ENCODE measurements at places on chromosomes 4 and X.

- no peak for DNase-seq
Observed at GRCh38 chrX:17964871-17965270, 103.8 kb upstream of the RAI2 start.

DNA sequence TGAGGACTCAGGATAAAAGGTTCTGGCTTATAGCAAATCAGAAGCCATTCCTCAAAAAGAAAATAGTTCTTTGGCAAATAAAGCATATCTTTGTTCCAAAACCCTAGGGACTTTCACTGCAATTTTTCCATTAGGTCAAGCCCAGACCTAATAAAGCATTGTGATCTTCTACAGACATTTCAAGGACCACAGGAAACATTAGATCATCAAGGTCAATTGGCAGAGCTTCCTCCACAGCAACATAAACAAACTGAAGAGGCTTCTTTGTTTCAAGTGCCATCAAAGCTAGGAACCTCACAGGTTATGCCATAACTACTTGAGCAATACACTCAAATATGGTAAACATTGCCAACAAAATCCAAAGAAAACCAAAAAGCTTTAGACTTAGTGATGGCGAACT lies 144.9 kb downstream of the ANXA5 start:
- no peak for DNase-seq

DNA sequence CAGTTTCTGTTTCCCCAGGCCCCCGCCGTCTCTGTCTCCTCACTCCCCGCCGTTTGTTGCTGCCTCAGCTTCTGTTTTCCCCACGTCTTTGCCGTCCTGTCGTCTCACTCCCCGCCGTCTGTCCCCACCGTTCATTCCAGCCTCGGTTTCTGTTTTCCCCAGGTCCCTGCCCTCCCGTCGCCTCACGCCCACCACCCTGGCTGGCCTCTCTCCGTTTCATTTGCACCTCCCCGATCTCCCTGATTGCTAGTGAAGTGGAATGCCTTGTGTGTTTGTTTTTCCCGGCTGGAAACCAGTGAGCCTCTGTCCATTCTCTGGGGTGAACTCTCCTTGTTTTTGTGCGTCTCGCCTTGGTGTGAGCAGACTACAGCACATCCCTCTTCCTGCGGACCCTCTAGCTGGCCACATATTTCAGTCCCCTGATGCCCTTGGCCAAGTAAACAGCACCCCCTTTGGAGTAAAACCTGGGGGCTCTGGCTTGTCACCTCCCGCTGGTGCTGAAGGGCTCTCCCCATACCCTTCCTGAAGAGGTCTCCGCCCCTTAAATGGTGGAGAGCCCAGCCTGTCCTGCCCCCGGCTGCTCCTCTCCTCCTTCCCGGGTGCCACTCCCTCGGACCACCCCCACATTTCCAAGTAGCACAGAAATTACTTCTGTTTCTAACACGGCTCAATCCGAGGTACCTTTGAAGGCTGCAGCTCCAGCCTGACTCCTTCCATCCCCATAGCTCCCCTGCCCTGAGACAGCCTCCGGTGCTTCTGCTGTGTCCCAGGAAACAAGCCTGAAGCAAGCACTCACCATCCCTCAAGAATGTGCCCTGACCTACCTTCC lies 13.2 kb downstream of the TMEM175 start:
- no peak for DNase-seq

DNA sequence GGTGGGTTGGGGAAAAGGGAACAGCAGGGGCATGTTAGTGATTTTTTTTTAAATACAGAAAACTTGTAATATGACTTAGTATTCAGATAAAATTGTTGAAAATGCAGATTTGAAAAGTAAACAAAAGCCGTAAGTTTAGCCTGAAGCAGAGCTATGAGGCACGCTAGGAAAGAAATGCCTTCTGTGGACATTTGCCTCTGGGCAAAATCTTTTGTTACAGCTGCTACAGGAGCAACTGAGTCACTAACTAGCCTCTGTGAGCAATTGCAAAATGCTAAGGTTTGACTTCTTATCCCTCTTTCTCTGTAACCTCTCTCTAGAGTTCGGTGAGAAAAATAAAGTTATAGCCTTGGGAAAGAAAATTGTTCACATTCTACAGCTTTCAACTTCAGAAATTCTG lies 350.0 kb downstream of the SLC7A11 start:
- no peak for DNase-seq

GRCh38 chr4:150133605-150134004 lies 55.4 kb downstream of the DCLK2 start:
- no peak for DNase-seq

GRCh38 chr4:141047228-141047884 lies 85.9 kb downstream of the RNF150 start:
- peak; percentile 86 for DNase-seq

DNA sequence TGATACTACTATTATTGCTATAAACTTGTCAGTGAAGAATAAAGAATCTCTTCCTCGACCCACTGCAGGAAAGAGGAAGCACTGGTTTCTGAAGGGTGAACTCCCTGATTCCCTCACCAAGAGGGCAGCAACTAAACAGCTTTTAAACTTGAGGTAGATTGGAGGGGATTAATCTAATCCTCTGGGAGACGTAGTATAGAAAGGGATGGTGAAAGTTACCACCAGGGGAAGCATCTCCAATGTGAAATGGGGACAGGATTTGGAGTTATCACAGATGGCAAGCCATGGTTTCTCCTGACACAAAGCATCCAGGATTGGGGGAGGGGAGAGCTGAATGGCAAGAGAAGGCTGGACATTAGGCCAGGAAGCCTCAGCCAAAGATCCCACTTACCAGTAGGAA lies 62.7 kb upstream of the PTPN13 start:
- no peak for DNase-seq

- no peak for DNase-seq
Observed at GRCh38 chrX:153400146-153401132, 711 bp downstream of the PNMA6E start.

DNA sequence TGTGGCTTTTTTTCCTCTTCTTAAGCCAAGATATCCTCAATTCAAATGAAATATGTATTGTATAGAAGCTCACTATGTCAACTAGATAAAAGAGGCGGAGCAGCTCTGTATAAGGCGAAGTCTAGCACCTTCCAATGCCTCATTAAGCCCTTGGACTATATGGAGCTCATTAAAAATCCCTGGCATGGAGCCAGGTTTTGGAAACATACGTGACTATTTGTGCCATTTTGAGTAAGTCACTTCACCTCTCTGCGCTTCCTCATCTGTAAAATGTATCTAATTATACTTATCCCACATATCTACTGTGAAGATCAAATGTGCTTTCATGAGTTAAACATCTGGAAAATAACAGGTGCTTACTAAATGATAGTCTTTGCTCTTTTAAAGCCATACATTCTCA lies 57.2 kb downstream of the YIPF6 start:
- DNase-seq, result no peak

GRCh38 chr4:113276464-113277170 lies 227.2 kb downstream of the ANK2 start:
- peak; percentile 37 for DNase-seq

GRCh38 chr4:67451464-67451863 lies 93.8 kb downstream of the CENPC start:
- no peak for DNase-seq

DNA sequence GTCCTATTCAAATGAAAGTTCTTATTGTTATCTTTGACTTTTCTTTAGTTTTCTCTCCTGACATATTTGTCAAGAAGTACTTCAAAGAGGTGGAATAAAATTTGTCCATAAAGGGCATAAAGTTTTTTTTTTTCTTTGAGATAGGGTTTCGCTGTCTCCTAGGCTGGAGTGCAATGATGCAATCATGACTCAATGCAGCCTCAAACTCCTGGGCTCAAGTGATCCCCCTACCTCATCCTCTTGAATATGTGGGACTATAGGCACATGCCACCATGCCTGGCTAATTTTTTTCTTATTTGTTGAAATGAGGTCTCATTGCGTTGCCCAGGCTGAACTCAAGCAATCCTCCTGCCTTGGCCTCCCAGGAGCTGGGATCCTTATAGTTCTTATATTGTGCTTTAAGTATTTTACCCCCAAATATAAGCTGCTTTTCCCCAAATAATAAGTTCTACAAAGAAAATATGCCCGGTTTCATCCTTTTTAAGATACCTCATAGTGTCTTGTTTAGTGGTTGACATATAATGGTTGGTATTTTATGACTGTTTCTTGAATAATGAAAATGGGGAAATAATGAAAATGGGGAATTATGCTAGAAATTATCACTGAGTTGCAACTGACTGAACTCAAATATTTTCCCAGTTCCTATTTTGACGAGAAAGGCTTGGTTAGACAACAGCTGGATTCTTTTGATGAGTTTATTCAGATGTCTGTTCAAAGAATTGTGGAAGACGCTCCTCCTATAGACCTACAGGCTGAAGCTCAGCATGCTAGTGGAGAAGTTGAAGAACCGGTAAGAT lies 11.6 kb downstream of the POLR2B start:
- no peak for DNase-seq

GRCh38 chrX:20523626-20524312 lies 257.1 kb upstream of the RPS6KA3 start:
- DNase-seq, result no peak

GRCh38 chr4:43330288-43330687 lies 437.8 kb downstream of the GRXCR1 start:
- peak; percentile 38 for DNase-seq

DNA sequence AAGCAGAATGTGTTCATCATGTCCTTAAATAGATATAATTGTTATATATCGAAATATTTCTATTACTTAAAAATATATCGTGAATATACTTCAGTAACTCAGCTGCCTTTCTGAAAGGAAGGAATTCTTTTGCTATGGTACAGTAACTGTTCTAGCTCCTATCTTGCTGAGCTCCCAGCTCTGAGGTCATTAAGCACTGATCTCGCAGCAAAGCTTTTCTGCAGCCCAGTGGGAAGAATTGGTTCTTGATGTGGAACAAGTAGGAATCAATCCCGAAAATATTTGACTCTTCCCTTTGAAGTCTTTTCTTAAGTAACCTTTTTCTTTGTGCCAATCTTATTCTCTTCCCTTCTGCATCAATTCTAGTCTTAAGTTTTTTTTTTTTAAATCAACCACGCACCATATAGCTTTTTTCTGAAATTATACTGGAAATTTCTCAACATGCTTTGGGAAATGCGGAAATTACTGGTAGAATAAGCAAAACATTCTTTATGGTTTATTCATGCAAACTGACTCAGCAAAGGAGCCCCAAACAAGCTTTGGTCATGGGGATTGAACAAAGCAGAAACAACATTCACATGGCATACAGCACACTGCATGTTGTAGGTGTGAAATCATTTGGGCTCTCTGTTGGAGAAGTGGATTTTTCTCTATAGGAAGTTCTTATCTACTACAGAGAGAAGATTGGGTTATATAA lies 428.9 kb upstream of the GNPDA2 start:
- DNase-seq, result no peak

- DNase-seq, result no peak
Observed at GRCh38 chr4:81106150-81106549, 75.6 kb downstream of the BMP3 start.

DNA sequence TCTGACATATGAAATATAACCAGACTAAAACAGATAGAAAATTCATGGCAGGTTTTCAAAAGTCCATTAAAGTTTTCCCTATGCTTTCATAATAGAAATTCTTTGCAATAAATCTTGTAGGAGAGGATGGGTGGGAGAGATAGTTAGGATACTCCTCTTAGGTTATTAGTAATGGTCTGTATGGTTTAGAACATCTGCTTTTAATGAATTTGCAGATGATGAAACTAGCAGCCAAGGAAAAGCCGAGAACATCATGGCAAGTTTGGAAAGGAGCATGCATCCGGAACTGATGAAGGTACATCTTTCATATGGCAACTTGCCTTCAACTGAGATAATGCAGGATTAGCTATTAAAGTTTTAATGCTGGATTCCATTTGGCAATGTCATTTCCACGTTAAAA lies 70.7 kb downstream of the DOCK11 start:
- peak; percentile 79 for DNase-seq

DNA sequence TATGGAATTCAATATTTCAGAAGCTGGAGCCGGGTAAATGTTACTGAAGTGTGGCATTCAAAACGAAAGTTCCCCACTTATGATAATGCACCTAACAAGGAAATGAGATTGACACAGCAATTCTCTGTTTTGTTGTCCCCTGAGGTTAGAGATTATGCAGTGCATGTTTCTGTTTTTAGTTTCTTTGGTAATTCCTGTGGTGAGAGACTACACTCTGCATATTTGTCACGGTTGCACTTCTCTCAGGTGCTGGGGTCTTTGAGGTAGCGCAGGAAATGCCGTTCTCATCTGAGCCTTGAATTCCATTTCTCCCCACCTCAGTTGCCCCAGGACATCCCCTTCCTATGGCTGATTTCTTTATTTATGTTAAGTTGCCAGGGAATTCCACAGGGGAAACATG lies 15.3 kb upstream of the BEND4 start:
- no peak for DNase-seq

DNA sequence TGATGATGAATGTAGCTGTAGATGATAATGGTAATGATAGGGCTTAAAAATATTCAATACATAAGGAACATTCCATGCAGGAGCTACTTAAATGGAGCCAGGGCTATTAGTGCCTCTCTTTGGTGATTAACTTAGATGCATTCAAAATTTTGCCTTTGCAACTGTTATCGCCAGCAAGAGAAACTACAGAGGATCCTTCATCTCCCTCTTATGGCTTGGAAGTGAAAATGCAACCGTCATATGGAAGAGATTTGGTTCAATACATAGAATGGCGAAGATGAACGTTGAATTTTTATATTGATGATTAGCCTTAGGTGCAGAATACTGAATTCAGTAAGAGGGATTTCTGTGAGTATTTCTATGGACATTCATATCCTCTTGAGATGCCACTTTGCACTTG lies 134.5 kb upstream of the NLGN4X start:
- DNase-seq, result no peak

- DNase-seq, result no peak
Observed at GRCh38 chrX:12866451-12867377, at the start of gene TLR7. Gene TLR7 (plus strand): TSS chrX:12867072. CDS start chrX:12867579, 507 bp downstream.

- no peak for DNase-seq
Observed at GRCh38 chr4:163662768-163663167, 168.3 kb downstream of the TMA16 start.

DNA sequence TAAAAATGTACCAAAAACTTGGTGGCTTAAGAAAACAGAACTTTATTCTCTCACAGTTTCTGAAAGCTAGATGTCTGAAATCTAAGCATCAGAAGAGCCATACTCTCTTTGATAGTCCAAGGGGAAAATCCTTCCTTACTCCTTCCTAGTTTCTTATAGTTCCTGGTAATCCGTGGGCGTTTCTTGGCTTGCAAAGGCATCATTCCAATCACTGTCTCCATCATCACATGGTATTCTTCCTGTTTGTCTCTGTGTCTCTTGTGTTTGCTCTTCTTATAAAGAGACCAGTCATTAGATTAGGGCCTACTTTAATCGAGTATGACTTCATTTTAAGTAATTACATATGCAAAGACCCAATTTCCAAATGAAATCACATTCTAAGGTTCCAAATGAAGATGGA lies 118.9 kb upstream of the FSTL5 start:
- no peak for DNase-seq

- no peak for DNase-seq
Observed at GRCh38 chr4:37802068-37802666, 24.3 kb upstream of the PGM2 start.

GRCh38 chrX:54089191-54089590 lies 44.9 kb upstream of the PHF8 start:
- DNase-seq, result no peak

DNA sequence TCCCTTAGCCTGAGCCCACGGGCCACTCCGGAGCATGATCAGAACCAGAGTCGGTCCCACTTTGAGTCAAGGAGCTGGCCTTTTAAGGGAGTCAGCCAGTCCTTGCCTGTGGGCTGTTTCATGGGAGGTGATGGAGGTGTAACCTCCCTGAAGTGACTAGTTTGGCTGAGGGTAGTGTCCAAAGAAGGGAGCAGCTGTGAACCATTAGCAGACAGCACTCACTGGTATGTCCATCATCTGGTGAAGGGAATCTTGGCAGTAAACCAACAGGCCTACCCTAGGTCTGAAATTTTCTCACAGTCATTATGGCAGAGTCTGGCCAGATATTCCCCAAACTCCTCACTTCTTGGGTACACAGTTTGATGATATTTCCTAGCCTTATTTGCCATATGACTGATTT lies 12.3 kb upstream of the REPS2 start:
- no peak for DNase-seq
